ENCODE measurements at places on chromosomes 2 and 18. TPM values are rescaled to one million over a fixed set of nuclear protein-coding genes. Genes with fewer than 3 reads are reported as not detected.

Gene SLC23A3
- total RNA-seq, result 2.6 TPM

Gene HOXD3
- total RNA-seq, result not detected

DNA sequence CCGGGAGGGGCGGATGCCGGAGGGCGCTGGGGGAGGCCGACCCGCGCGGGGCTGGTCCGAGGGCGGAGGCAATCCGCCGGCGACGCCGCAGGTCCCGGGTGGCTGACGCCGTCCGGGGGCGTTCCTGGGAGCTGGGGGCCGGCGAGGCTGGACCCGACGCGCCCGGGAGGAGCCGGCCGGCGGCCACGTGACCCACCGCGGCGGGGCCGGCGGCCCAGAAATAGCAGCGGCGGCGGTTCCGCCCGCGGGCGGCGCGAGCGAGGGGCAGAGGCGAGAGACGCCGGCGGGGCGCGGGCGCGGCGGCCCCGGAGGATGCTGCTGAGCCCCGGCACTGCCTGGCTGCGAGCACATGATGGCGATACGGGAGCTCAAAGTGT lies at the start of gene RAB31:
TSS of gene RAB31 (plus strand) at position 245 of the 377 bp plus-strand sequence. CDS start at position 350, 105 bp downstream.
- no peak for DNase-seq

DNA sequence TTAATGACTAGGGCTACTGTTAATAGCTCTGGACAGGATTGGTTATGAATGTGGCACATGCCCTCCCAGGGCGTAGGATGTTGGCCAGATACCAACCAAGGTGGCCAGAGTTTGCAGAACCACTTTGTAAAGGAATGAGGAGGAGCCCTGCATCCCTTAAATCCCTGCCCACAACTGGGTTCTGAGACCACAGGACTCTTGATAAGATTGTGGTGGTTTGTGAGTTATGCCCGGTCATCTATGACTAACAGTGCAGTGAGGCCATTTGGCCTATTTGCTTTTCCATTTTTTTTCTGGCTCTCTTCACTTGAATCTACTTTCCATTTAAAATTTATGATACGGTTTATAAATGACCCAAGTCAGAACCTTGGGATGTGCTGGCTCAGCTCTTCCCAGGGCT lies 294.5 kb downstream of the PRKCE start:
- no peak for DNase-seq

DNA sequence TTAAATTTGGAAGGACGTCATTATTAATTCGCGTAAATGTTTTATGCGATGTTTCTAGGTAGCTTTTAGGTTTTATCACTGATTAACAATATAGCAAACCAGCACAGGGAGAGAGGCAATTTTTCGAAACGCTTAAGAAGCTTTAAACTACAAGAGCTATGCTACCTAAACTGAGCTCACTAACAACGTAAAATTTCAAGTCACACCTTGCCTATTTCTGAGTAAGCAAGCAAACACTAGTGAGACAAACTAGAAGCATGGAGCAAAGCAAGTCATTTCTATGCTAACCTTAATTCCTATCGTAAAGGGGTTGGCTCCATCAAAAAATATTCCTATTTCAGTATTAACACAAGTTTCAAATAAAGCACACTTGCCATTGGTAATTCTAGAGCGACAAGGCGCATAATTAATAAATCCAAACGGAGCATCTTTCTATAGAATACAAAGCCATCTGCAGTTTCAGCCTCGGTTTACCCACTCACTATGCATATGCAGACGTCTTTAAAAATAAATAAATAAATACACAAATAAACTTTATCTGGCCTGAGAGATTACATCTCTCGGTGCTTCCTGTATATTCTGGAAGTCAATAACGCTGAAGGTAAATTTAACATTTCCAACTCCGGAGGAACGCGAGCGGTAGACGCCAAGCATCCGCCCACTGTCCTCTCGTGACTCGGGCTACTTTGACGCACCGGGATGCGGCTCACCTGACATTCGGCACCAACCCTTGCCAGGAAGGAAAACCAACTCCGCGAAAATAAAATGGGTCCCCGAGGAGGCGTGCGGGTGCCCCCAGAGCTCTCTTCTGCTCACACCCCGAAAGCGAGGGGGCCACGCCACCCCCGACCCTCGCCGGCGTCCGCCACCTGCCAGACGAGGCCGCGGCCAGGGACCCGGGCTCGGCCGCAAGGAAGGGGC lies 947 bp downstream of the ITSN2 start:
- DNase-seq, result peak; percentile 40
